Stromal cell of bone marrow (primary cell): ENCODE measurements at places on chromosomes 11 and 22.
A peak's percentile ranks its signal among the peaks of the same experiment; 100 is the strongest.

- no peak for DNase-seq
These were observed 1.7 kb downstream of the ESRRA start for GRCh38 chr11:64306876-64307622.

GRCh38 chr22:36243986-36244385 lies 4.7 kb upstream of the APOL2 start:
- DNase-seq: no peak

DNA sequence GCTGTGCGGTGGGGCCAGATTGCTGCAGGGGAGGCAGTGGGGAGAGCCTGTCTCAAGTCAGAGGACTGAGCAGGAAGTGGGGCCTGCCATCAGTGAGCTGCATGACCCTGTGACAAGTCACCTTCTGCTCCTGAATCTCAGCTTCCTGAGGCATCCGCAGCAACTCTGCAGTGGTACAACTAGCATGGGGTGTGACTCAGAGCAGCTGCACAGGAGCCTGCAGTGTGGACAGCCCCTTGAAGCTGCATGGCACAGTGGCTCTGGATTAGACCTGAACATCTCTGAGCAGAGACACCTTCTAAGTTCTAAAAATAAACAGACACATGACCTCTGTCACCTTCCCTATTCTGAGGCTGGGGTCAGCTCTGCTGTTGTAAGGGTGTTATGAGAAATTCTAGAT lies 18.0 kb downstream of the FAM227A start:
- no peak for DNase-seq

- DNase-seq: no peak
These were observed 54.8 kb upstream of the MN1 start for GRCh38 chr22:27856386-27856785.

- no peak for DNase-seq
These were observed 343.2 kb downstream of the NTM start for GRCh38 chr11:131713529-131714134.

DNA sequence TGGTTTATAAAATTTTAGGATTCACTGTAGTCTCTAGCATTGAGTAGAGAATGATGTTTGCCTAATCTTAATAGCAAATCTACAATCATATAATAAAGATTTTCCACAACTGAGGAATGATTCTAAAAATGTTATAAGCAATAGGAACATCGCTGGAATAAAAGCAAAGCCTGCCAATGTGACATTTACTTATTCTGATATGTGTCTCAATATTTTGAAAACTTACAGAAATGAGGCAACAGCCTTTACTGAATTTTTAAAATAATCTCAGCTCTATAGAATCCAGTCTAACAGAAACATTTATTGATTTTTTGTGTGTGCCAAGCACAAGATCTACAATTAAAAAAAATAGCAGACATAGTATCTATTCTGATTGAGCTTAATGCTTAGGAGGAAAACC lies 303.7 kb upstream of the CCDC179 start:
- DNase-seq: no peak

DNA sequence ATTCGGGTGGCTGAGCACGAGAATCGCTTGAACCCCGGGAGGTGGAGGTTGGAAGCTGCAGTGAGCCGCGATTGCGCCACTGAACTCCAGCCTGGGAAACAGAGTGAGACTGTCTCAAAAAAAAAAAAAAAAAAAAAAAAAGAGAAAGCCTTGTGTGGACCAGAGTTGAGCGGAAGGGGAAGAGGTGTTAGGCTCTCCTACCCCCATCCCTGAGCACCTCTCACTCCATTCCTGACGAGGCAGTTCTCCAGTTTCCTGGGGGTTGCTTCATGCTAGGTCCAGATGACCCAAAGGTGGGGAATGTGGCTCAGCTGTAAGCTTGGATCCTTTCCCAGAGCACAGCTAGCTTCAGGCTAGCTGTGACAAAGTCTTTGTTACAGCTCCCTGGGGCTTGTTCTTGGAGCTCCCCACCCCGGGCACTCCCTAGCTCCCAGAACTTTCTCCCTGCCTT lies 8.8 kb upstream of the DNAL4 start:
- peak; percentile 78 for DNase-seq

- no peak for DNase-seq
These were observed 905.5 kb upstream of the RAG2 start for GRCh38 chr11:37503411-37504059.

GRCh38 chr22:48482771-48483170 lies 1344.9 kb downstream of the BRD1 start:
- no peak for DNase-seq

DNA sequence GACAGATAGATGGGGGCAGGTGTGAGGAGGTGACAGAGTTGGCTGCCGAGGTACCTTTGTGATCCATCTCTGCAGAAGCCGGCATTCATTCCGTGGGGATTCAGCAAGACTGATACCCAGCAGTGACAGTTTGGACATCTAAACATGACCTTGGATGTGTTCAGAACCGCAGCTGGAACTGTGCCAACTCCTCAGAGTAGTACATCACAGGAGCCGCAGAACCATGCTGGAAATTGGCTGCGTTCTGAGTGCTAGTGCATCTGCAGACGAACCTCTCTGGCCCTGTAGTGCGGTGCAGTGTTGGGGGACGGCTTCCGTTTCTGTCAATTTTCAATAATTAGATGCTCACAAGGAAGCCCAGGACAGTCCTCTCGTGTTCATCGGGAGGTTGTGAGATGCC lies 772.1 kb downstream of the NTM start:
- DNase-seq: no peak

DNA sequence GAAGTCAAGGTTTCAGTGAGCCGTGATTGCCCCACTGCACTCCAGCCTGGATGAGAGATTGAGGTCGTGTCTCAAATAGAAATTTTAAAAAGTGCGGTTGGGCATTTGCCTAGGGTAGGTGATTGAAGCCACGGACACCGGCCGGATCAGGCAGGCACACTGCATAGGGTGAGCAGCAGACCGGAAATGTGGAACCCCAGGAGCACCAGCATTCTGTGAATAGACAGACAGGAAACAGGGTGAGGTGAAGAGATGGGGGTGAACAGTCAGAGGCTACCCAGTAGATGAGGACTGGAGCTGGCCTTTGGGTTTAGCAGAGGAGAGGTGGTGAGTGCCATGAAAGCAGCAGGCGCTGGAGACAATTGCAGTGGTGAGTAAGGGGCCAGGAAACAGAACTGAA lies 43.5 kb downstream of the PPFIA1 start:
- DNase-seq: no peak

DNA sequence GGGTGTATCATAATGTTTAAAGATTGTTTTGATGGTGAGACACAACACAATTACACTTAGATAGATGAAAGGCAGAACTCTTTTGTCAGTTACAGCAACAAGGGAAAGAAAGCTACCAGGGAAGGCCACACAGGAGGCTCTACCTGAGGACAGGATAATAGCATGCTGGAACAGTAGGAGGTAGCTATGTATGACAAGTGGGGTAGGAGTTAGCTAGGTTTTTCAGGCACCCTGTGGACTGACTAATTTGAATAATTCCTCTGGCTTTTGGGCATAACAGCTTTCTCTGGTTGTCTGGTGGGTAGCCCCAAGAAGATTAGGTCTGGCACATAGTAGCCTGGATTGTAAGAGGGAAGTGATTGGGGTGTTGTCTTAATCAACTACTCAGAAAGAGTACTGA lies 475.4 kb upstream of the CHORDC1 start:
- no peak for DNase-seq

- DNase-seq: peak; percentile 47
These were observed 92.8 kb upstream of the OR9G4 start for GRCh38 chr11:56841210-56841810.

DNA sequence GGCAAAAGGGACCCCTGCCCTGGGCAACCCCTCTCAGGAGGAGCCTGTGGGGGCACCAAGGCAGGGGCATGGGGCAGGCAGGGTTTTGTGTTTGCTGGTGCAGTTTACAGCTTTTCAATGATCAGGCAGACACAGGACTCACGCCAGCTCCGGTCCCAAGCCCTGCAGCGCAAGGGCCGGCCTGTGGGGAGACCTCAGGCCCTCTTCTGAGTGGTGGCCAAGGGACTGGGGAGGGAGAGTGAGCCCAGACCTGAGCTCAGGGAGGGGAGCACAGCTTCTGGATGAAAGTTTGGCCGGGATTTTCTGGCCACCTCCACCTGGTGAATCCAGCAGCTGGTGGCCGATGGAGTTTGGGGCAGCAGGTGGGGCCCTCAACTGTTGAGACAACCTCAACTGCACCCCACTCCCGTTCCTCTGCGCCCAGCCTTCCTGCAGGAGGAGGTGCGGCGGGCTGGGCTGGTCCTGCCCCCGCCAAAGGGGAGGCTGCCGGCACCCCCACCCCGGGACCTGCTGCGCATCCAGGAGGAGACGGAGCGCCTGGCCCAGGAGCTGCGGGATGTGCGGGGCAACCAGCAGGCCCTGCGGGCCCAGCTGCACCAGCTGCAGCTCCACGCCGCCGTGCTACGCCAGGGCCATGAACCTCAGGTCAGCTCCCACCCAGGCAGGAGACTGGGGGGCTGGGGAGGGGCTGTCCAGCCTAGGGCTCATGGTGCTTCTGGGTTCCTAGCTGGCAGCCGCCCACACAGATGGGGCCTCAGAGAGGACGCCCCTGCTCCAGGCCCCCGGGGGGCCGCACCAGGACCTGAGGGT lies 3.6 kb downstream of the TCIRG1 start:
- no peak for DNase-seq

GRCh38 chr22:38125751-38126201 lies 15.3 kb upstream of the BAIAP2L2 start:
- DNase-seq: no peak

DNA sequence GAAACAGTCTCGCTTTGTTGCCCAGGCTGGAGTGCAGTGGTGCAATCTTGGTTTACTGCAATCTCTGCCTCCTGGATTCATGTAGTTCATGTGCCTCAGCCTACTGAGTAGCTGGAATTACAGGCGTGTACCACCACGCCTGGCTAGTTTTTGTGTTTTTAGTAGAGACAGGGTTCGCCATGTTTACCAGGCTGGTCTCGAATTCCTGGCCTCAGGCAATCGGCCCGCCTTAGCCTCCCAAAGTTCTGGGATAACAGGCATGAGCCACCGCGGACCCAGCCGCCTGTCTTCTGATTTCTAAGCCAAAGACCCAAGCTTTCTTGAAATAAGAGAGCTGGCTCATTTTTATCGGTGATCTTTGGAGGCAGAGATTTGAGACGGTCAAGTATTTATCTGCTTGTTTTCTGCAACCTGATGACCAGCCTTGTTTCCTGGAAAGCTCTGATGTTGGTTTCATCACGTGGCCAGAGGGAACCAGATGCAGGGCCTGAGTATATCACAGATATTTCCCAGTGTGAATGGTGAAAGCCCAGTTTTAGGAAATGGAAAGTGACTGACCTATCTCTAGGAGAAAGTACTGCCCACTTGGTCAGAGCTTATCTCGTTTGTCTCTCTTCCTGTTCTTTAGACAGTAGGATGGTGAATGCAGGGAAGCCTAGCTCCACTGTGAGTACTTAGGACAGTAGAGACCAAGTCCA lies 5.7 kb upstream of the SIDT2 start:
- DNase-seq: no peak

- peak; percentile 16 for DNase-seq
These were observed 98.0 kb downstream of the KIF18A start for GRCh38 chr11:28009996-28010395.

GRCh38 chr22:46661221-46661851 lies 41.1 kb downstream of the GRAMD4 start:
- DNase-seq: peak; percentile 13

DNA sequence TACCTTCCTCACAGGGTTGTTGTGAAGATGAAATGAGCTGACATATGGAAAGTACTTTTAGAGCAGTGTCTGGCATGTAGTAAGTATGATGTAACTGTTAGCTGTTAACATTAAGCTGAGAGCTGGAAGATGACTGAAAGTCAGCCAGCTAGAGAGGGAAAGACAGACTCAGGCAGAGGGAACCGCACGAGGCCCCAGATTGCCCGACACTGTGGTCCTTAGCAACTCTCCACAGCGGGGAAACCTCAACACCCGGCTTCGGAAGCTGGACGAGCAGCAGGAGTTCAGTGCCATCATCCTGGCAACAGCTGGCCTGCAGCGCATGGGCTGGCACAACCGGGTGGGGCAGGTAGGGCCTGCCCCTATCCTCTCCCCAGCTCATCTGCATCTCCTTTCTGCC lies 6.5 kb downstream of the HMBS start:
- DNase-seq: no peak

DNA sequence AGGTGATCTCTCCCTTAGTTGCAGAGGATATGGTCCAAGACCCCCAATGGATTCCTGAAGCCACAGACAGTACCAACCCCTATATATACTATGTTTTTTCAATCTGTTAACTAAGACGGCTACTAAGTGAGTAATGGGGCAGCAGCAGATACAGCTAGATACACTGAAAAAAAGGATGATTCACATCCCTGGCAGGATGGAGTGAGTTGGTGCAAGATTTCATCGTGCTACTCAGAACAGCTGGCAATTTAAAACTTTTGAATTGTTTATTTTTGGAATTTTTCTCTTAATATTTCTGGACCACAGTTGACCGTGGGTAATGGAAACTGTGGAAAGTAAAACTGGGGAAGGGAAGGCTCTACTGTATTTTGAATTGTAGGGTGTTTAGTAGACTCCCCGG lies 17.0 kb upstream of the TMEM218 start:
- DNase-seq: peak; percentile 72
